ENCODE measurements at places on chromosomes 7 and 10.

GRCh38 chr10:90885176-90885575 is 13.4 kb downstream of the RPP30 start:
- no peak for DNase-seq

DNA sequence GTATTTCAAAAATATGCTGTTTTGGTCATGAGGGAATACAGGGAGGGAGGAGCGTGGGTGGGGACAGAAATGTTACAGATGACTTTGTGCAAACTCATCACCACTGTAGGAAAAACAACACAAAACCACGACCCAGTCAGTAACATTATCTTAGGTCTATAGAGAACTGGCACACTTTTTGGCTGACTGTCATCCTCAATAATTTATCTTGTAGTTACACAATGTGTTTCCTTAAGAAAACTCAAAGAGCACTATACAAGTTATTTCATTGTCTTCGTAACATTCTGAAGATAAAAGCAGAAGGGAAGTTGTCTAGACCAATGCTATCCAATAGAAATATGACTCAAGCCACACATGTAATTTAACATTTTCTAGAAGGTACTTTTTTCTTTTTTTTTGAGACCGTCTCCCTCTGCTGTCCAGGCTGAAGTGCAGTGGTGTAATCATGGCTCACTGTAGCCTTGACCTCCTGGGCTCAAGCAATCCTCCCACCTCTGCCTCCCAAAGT is 16.9 kb upstream of the CDK14 start:
- DNase-seq: no peak

DNA sequence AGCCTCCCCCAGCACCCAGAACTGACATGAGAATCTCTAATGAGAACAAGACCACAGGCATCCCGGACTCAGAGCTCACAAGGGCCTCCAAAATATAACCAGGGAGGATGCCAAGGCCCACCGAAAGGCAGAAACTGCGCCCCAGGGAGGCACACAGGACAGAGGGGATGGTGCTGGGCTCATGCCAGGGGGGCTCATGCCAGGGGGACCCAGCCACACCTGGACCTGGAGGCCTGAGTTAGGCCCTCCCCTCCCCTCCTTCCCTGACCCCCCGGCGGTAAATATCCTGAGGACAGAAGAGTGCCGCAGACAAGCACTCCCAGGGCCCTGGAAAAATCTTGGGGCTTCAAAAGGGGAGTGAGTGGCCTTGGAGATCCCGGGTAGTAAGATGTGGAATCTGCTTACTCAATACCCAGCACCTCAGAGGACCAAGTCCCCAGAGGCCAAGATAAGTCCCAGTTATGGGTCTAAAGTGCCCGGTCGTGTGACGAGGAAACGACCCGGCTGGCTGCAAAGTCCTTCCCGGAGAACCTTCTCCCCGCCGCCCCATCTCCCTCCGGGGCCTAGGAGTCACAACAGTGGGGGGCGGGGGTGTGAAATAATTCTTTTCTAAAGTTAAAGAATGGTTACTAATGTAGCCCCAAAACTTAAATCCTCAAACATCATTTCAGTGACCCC is 11.9 kb downstream of the PDGFA start:
- peak; percentile 37 for DNase-seq

DNA sequence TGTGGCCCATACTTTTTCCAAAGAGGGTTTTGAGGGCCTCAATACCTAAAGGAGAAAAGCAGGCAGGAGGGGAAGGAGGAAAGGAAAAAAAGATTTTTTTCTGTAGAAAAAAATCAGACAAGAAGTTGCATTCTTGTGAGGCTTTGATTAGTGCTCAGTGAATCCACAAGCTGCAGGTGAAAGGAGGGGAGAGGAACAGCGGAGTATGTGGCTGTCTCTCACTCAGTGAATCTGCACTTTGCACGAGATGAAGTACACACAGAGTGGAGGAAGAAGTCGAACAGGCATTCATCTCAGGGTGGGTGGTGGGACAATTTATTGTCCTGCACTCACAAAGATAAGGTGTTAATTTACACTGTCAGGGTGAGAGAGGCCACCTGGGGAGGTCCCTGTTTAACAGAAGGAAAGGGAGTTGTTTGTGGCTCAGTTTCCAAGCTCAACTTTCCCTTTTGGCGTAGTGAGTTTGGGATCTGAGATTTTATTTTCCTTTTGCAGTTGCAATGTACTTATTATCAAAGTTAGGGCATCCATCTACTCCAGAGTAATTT is 49.0 kb upstream of the VIPR2 start:
- DNase-seq: no peak

GRCh38 chr10:17375936-17376584 is 78.3 kb downstream of the ST8SIA6 start:
- DNase-seq: no peak

DNA sequence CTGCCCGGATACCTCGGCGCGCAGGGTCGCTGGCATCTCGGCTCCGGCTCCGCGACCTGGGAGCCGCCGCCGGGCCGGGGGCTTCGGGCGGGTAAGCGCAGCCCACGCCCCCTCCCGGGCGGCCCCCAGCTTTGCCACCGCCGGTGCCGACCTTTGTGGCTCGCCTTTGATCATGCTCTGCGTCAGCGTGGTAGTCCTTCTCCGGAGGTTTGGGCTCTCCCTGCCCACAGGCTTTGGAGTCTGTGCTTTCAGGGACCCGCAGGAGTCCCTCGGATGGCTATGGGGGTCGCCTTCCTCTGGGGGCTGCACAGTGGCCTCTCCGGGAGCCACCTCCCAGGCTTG is 7.3 kb downstream of the ATP6V1F start:
- no peak for DNase-seq

GRCh38 chr7:132049462-132050304 is 493.3 kb upstream of the PODXL start:
- no peak for DNase-seq

- no peak for DNase-seq
These were observed 233.3 kb downstream of the ELMO1 start for GRCh38 chr7:37215290-37215923.
